ENCODE measurements at places on chromosomes 13 and 19.

DNA sequence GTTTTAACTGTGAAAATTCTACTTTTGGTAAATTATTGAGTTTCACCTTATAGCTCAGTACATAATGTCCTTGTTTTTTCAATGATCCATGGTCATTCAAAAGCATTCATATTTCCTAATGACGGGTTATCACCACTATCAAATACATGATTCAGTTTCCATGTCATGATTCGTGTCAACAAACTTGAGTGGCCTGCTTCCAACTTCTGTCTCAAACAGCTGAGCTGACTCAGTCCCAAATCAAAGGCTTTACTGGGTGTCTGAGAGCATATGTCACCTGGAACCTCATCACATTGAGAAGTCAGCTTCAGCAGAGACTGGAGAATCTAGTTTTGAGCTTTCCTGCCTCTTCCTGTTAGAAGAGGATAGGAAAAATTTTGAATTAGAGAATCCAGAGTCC lies 40.3 kb upstream of the SGCG start:
- no peak for DNase-seq

DNA sequence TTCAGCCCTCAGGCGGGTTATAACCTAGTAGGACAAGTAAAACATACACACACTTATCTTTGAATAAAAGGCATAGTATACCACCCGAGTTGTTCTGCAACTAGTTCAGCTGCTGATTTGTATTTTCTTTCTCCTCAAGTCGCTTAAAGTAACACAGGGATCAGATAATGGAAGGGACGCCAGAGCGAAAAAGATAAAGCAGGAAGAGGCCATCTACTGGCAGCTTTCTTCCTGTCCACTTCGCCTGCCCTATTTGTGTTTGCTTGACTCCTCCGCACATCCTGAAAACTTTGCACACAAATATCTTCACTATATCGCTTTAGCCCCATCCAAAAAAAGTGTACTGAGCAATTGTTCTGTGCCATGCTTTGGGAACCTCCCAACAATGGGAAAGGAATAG lies 238.0 kb upstream of the SOX21 start:
- no peak for DNase-seq

DNA sequence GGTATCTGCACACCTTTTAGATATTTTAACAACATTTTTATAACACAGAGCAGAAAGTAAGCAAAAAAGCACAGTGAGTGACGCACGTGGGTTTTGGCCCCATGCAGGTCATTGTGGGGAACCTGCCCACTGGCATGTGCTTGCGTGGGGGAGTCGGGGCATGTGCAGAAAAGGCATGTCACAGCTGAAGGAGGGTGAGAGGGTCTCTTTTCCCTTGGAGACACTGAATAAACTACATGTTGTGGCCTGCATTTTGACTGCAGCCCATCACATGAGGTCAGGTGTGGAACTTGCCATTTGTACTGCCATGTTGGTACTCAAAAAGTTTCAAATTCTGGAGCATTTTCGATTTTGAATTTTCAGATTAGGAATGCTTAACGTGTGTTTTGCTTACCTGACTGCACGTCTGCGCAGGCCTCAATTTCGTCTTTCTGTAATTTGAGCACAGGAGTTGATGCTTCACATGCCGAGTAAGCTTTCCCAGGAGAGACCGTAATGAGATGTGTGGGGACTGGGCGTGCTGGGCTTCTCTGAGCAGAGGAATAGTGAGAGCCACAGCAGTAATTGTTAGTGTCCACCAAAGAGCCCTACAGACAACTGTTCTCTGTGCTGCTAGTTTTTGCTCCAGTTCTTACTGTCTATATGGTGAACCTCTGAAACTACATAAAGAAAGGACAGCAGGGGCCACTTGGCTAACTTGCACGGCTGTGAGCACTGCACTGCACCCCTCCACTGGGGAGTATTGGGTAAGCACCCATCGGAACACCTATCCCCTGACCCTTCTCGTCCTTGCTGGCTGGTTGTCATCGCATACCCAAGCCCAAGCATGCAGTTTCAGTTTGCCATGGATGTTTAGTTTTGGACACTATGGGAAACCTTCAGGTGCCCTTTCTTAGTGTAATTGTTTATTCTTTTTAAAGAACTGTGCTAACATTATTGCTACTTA lies 72.9 kb upstream of the GPR183 start:
- no peak for DNase-seq

DNA sequence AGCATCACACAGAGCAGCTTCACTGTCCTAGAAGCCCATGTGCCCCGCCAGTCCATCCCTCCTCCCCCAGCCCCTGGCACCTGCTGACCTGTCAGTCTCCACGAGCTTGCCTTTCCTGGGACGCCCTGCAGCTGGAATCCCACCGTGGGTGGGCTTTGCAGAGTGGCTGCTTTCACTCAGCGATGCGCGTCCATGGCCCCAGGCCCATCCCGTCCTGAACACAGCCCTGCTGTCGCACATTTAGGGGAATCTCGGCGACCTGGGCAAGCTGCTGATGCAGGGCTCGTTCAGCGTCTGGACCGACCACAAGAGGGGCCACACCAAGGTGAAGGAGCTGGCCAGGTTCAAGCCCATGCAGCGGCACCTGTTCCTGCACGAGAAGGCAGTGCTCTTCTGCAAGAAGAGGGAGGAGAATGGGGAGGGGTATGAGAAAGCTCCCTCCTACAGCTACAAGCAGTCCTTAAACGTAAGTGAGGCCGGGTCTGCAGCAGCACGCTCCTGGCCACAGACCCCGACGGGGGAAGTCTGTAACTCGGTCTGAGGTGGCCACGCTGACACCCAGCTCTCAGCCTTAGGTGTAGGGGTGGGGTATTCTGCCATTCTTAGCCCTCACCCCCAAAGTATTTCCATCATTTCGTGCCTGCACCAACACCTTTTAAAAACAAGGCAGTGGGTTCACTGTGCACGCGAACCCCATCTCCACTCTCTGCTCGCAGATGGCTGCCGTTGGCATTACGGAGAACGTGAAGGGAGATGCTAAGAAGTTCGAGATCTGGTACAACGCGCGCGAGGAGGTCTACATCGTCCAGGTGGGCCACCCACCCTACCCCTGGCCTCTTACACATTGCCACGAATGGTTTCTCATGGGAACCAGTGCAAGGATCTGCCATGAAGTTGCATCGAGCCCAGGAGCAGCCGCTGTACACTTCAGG lies 18.3 kb upstream of the F7 start:
- no peak for DNase-seq

- no peak for DNase-seq
These were observed 67.8 kb downstream of the SPACA7 start for GRCh38 chr13:112443995-112444311.

DNA sequence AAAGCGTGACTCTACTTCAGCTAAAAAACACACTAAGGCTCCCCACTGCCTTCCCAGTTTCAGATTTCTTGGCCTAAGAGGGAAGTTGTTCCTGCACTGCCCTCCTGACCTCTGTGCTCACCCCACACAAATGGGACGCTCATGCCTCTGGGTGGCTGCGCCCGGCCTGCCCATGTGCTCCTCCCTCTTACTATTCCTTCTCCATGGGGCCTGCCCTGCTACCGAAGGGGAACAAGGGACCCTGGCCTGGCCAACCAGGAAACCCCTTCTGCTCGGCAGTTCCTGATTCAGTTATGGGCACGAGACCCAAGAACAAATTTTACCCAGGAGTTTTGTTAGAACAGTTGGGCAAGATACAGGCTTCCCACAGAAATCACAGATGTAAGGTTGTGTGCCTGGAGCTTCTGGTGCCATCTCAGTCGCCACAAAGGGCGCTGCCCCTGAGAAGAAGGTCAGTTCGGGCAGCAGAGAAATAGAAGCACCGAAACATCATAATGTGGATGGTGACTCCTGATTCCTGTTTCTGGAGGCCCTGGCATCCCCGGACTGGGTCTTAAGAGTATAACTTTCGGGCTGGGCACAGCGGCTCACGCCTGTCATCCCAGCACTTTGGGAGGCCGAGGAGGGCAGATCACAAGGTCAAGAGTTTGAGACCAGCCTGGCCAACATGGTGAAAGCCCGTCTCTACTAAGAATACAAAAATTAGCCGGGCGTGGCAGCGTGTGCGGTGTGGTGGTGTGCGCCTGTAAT lies 5.4 kb upstream of the PLPP2 start:
- DNase-seq = no peak

GRCh38 chr13:102405499-102406100 lies 3.8 kb upstream of the FGF14 start:
- no peak for DNase-seq

- no peak for DNase-seq
These were observed 32.1 kb downstream of the SBNO2 start for GRCh38 chr19:1141944-1142343.

DNA sequence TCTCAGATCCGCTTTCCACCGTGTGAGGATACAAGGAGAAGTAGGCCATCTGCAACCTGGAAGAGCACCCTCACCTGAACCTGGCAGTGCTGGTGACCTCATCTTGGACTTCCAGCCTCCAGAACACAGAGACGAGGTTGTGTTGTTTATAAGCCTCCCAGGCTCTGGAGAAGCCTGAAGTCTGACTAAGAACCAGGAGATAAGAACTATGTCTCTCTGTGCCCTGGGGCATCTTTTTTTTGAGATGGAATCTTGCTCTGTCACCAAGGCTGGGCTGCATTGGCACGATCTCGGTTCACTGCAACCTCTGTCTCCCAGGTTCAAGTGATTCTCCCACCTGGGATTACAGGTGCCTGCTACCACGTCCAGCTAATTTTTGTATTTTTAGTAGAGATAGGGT lies 14.5 kb downstream of the FCGBP start:
- DNase-seq = no peak

DNA sequence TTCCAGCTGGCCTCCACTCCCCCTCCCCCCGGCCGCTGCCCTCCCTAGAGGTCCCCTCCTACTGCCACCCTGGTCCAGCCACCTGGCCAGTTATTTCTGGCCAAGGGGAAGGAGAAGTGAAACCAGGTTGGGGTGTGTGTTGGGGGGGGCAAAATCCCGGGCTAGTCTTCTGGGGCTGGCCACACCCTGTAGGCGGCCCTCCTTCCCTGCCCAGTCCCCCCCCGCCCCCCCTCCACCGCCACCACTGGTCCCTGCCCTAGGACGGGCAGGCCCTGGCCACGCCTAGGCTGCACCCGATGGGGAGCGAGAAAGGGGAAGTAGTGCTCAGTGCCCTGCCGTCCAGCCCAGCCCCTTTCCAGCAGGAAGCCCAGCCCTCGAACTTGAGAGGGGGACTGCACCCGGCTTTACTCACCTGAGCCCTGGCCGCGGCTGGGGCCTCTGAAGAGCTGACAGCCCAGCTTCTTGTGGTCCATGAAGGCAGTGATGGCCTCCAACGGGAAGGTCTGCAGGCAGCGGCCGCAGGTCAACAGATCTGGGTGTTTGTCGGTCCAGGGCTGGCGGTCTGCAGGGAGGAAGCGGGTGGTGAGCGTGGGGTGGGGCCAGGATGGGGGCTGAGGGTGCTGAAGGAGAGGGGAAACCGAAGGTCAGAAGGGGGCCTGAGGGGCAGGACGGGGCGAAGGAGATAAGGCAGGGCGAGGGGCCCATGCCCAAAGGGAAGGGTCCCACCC lies 813 bp downstream of the ZNF296 start:
- DNase-seq = no peak

- DNase-seq = no peak
These were observed 134.5 kb downstream of the LMO7 start for GRCh38 chr13:75770592-75771011.

GRCh38 chr19:18776288-18776594 lies 14.9 kb downstream of the COMP start:
- DNase-seq = no peak

DNA sequence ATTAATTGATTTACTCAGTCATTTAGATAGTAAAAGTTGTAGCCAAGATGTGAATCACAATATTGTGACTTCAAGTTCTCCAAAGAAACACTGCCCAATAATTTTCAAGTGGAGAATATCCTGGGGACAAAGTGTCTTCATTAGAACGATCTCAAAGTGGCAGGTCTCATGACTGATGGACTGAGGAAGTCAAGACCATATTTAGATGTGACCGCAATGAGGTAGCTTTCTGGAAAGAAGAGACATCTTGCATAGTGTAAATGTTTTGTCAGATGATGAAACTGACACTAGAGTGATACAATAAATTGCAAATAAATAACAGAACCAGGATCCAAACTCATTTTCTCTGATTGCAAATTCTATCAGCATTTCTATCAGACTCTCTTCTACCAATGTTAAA lies 1476.9 kb downstream of the EFNB2 start:
- no peak for DNase-seq

DNA sequence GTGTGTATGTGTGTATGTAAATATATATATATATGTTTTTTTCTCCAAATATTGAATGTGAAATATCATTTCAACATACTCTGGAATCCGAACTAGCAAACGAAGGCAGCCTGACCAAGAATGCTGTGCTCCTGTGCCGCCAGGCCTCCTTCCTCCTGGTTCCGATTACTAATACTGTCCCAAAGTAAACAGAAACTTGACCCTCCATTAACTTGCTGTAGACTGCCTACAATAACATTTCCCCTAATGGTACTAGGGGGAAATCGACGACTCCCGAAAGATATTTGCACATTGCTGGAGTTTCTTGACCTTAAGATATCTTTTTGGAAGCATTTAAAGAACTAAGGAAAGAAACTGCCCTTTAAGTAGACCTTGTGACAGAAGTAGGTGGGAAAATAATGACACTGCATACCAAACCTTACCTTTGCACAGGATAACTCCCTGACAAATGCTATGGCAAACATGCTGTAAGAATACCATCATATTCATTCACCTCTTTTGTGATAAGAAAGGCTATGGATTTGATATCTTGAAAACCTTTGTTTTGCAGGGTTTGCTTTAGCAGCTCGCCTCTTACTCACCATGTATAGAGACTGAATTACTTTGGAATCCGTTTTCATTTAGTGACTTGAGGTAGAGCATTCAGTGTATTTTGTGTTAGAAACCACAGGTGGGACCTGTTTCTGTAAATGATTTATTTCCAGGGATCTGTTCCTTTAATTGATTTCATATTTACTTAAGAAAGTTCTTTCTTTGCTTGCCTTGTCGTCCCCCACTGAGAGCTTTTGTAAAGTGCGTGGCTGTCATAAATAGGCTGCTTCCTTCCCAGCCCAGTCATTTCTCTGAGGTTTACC lies 80.1 kb downstream of the KLF5 start:
- DNase-seq = no peak

DNA sequence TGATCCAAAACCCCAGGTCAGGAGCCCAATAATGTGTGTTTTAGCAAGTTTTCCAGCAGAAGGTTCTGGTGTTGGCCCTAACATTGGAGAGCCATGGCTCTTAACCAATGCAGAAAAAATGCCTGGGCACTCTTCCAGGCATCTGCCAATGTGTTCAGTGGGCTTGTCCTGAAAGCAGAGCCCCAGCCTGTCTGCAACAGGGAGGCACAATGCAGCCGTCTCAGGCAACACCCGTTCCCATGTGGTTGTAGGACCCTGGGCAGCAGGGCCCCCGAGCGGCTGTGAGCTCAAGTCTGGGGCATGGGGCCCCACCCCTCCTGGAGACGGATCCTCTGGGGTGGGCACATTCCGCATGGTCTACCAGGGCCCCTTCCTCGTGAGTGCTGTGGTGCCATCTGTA lies 58.1 kb upstream of the SIAH3 start:
- DNase-seq = no peak

DNA sequence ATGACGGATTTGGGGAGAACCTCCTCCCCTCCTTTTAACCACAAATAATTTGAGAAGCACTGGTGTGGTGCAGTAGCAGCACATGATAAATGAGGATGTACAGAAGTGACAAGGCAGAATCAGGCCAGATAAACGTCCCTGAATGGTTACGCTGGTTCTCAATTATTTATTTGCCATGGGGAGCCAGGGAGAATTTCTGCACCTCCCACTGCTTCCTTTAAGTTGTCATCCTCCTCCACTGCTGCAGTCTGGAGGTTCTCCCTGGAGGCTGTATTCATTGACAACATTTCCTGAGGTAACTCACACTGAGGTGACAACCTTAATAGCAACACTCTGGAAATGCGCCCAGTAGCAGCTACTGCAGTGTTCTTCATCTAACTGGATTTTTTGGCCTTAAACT lies 308.9 kb upstream of the SLITRK1 start:
- DNase-seq = no peak

GRCh38 chr13:29505511-29505910 lies 90.0 kb downstream of the SLC7A1 start:
- no peak for DNase-seq
